Activated T-cell treated with anti-CD3 and anti-CD28 coated beads, Interleukin-2, amount 50 U/mL, for 24 hours (primary cell): ENCODE measurements at places on chromosomes 4 and X.

GRCh38 chr4:145481164-145481941, at the start of gene SMAD1:
SMAD1 (plus strand) TSS chr4:145481853; CDS start chr4:145514614, 32,761 bp downstream.
- DNase-seq = peak; percentile 66

GRCh38 chrX:65536291-65536690, 1.7 kb upstream of the LAS1L start:
- no peak for DNase-seq

DNA sequence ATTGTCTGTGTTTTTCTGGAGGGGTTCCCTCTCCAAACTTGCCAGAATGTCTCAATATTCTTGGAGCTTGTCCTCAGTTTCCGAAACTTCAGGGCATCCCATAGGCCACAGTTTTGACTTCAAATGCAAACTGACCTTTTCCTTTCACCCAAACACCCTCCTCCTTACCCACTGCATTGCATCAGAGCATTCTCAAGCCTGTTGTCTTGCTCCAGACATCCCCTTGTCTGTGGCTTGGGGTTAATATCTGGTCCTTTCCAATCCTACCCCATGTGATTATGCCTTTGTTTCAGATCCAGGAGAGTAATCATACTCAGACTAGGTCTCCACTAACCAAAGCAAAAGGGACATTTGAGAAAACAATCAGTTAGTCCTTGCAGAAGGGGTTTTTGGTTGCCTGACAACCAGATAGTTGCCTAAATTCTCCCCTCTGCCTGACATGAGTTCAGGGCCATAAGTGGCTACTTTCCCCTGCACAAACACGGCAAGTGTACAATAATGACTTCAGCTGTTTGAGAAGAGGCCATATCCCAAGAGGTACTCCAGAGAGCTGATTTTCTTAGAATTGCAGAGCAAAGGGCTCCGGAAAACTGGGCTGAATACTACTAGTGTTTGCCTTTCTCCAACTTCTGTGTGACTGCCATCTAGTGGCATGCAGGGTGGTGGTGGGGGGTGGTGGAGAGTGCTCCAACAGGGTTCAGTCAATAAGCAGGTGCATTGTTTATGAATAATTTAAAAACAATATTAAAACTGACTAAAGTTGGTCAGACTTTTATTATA, 130.2 kb downstream of the CHRDL1 start:
- DNase-seq = peak; percentile 35

DNA sequence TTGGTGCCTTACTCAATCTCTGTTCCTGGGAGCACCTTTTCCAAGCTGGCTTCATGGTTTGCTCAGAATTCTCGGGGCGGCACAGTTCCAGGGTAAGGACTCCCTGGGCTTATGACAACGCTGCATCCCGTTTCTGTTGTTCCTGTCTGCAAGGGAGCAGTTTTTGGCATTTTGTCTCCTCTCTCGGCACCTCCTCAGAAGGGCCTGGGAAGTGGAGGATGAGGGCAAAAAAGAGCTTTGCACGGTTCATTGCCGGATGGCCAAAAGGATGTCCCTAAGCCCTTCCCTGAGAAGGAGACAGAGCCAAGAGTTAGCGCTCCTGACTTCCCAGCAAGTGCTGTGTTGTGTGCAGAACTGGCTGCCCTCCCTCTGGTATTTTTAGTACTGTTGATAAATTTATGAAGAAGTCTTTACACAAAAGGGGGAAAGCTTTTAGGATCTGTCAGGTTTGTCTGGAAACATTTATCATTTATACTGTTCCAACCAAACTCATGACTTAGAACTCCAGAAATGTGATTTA, 13.4 kb downstream of the SRD5A3 start:
- no peak for DNase-seq

DNA sequence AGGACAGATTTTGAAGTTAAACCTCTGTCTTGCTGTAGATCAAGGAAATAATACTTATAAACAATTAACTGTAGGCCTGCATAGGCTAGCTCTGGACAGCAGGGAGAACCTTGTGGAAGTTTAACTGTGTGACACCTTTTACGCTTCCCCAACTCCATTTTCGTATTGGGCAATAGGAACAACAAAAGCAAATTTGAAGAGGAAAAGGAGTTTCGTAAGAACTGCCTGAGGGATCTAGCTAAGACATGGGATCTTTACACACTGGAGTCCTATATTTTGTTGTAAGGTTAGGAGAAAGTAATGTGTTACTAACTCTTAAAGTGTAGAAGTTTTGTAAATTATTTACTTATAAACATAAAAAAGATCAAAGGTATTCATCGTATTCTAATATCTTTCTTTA, 324.9 kb upstream of the CASK start:
- no peak for DNase-seq

GRCh38 chr4:28675582-28675981, 1814.9 kb downstream of the STIM2 start:
- DNase-seq = no peak

GRCh38 chrX:127459790-127460189, 592.4 kb downstream of the ACTRT1 start:
- no peak for DNase-seq

- no peak for DNase-seq
These were observed 523.8 kb downstream of the PPARGC1A start for GRCh38 chr4:23365871-23366556.

DNA sequence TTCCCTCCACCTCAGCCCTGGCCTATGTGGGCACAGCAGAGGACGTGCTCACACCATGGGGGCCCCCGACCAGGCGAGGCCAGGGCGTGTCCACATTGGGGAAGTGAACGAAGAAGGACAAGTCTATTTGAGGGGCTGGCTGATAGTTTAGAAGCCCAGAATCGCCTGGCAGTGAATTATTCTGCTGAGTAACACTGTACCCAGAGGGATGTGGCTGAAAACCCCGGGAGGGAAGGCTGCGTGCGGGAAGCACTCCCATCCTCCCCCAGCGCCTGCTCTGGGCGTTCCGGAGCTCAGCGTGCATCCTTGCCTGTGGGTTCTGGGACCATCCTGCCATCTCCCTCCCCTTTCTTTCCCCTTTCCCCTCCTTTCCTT, 66.6 kb downstream of the TRMT44 start:
- no peak for DNase-seq

DNA sequence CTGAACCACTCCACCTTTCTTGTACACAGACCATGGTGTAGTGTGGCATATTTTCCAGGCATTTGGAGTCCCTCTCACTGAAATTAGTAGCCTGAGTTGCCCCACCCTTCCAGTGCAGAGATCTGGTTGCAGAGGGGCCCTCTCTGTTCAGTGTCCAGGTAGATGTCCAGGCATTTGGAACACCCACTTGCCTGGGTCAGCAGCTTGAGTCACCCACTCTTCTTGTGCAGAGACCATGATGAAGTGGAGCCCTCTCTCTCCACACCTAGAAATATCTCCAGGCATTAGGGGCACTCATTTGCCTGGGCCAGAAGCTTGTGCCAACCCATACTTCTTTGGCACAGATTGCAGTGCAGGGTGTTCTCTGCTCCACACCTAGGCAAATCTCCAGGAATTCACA, 2733.3 kb downstream of the PCDH7 start:
- DNase-seq = no peak

DNA sequence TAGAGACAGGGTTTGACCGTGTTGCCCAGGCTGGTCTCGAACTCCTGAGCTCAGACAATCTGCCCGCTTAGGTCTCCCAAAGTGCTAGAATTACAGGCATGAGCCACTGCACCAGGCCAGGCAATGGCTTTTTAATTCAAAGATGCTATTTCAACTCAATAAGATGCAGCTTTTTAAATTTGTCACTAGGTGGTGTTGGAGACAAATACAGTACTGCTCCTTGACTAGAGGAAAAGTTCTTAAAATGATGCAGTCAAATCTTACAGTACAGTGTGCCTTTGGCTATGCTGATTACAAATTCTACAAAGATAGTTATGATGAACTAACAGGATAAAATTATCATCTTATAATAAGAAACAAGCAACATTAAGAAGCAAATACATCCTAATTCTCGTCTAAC, 441.1 kb downstream of the KCNIP4 start:
- no peak for DNase-seq

DNA sequence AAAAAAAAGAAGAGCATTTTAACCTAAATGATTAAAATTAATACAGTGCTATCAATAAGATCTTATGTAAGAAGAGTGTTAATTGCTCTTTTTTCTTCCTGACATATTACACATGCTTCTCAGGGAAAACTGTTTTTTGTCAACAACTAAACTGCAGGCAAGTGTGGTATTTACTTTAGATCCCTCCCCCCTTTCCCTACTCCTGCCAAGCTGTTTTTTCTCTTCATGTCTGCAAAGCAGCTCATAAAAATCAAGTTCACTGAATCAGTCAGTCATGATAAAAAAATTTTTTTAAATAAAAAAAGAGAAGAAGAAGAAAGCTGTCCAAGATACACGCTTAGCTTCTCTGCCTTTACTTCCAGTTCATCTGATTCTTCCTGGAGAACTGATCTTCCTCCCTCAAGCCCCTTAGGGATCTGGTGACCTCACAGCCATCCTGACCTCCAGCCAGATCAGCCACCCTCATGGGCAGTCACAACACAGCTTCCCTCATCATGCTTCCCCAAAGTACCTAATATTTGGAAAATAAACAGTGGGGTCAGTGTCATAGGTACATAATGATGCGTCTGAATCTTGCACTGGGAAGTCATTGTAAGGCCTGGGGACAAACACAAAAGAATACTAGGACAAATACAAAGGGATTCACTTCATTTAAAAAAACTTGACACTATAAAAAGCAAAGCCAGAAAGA, 87.0 kb downstream of the ZNF827 start:
- DNase-seq = no peak

DNA sequence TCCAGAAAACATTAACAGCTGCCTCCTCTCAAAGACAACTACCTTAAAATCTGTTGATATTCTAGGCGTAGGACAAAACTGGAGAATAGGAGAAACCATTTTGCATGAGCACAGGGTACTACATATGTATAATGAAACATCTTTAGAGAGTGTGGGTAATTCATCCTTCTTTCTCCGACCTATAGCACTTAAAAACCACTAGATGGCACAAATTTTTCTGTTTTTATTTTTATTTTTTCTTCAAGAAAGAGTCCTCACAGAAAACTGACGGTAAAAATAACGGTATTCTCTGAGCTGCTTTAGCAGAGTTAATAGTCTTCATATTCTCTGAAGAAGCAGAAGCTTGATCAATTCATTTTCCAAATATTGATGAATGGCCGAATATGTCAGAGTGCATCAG, 14.6 kb downstream of the SMIM31 start:
- no peak for DNase-seq

- no peak for DNase-seq
These were observed 157.0 kb downstream of the FRAS1 start for GRCh38 chr4:78214078-78214477.

- DNase-seq = no peak
These were observed 180.0 kb downstream of the GALNTL6 start for GRCh38 chr4:171993247-171993646.

- no peak for DNase-seq
These were observed 528.9 kb upstream of the ARX start for GRCh38 chrX:25544641-25545040.

GRCh38 chr4:105147553-105148161, 981 bp downstream of the TET2 start:
- DNase-seq = peak; percentile 56

- no peak for DNase-seq
These were observed 71.1 kb downstream of the BMPR1B start for GRCh38 chr4:94828882-94829281.

DNA sequence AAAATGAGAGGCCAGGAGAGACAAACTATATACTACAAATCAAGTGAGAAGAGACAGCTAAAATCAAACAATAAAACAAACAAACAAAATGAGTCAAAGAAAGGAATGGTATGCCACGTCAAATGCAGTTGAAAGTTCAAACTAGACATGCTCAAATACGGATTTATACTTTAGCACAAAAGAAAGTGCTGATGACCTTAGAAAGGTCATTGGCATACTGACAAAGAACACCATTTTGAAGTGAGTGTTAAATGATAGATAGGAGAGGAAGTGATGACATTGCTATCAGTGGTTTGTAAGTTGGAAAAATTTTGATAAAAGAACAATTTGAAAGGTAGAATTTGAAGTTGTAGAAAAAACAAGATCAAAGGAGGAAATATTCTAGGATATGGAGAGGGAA, 55.3 kb downstream of the TECRL start:
- no peak for DNase-seq

- DNase-seq = no peak
These were observed 1.1 kb upstream of the LCORL start for GRCh38 chr4:18022572-18023050.

DNA sequence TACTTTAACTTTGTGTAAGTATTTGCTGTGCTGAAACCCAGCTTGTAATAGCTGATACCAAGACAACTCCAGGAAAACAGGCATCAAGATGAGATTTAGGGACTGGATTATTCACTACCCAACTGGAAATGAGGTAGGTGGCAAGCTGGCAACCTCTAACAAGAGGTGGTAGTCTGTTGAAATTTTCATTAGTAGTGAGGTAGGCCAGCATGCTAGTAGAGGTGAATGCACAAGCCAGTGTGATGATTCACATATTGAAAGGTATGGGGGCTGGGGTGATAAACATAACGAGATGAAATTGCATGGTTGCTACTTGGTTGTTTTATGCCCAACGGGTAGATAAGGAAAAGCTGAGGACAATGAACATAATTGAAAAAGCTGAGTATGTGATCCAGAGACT, 8.5 kb upstream of the TMPRSS11D start:
- no peak for DNase-seq

DNA sequence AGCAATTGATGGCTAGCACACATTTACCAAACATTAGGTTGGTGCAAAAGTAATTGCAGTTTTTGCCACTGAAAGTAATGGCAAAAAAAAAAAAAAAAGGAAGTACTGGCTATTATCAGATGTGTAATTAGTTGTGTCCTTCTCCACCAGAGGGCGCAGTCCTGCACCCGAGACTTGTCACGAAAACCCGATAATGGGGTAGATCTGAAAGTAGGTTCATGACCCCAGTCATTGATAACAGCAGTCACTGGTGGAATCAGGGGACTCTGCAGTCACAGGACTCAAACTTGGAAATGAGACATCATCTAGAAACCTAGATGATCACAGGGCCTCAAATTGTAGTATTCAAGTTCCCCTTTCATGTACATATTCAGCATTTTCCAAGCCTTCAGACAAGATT, 13.1 kb upstream of the ACOT9 start:
- DNase-seq = peak; percentile 48

DNA sequence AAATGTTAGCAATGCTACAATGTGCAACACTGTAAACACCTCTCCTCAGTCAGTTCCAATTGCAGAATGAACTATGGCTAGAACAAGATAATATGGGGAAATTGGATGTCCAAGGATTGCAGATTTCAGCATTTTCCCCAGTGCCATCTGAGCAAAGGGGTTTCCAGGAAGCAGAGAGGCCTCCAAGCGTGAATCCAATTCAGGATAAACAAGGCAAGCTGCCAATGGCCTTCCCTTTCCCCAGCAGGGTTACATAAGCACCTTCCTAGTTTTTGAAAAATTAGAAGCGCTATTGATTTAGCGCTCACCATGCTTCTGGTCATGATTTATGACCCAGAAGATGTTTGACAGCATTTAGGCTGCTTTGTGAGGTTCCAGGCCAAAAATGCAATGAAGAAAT, 223.0 kb upstream of the GATB start:
- DNase-seq = no peak

DNA sequence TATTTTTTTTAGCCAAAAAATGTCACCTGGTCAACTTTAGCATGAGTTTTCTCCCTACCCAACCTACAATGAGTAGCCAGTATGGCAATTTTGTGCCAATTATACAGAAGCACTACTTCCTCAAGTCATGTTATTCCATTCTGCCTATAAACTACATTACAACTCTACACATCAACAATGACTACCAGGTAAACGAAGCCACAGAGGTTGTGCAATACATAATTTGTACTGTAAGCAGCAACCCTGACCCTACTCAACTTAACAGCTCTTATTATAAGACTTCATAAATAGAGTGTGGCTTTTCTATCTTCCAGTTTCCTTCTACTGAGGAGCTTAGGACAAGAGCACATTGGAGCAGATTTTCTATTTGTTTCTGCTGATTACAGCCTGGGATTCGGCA, 160.5 kb downstream of the HS3ST1 start:
- no peak for DNase-seq
